ENCODE measurements at places on chromosomes 6 and 20.
A peak's percentile ranks its signal among the peaks of the same experiment; 100 is the strongest.

GRCh38 chr6:31665501-31666336 lies at the start of gene CSNK2B:
CSNK2B (plus strand) TSS chr6:31666080; CDS start chr6:31666832, 752 bp downstream.
- peak; percentile 99 for DNase-seq

GRCh38 chr6:79782792-79783580 lies 151.9 kb downstream of the SH3BGRL2 start:
- no peak for DNase-seq

GRCh38 chr6:42079941-42080464 lies 29.7 kb downstream of the TAF8 start:
- no peak for DNase-seq

- DNase-seq: peak; percentile 69
These were observed at the start of gene COMMD7 for GRCh38 chr20:32743237-32744112. COMMD7 (minus strand) TSS chr20:32743467; CDS start chr20:32743391, 76 bp downstream.

DNA sequence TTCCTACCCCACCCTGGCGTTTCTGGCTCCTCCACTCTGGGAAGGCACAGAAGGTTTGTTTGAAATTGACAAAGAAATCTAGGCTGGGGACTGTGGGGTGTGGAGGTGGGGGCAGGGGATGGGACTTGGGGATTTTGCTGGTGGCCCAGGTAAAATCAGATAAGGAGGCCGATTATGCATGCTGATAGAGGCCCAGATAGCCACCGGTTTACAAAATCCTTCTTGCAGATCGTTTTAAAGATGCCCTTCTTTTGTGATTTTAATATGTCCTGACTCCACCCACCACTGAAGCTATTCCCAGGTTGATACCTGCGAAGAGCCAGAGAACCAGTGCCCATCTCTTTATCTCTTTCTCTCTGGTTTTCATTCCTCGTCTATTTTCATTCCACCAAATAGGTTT lies 104.9 kb downstream of the TFAP2C start:
- no peak for DNase-seq

DNA sequence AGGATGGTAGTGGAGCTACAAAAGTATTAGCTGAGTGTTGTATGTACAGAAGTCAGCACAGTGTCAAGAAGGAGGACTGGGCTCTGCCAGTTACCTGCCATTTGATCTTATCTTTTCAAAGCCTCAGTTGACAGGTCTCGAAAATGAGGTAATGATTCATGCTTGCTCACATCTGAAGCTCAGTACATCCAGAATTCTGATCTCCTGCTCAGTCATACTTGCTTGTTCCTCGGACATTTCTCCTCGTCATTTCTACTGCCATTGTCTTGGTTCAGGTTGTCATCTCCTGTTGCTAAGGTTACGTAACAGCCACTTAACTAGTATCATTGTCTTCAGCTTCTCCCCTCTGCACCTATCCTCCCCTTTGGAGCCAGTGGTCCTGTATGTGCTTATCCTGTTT lies 89.5 kb downstream of the SLX4IP start:
- no peak for DNase-seq

DNA sequence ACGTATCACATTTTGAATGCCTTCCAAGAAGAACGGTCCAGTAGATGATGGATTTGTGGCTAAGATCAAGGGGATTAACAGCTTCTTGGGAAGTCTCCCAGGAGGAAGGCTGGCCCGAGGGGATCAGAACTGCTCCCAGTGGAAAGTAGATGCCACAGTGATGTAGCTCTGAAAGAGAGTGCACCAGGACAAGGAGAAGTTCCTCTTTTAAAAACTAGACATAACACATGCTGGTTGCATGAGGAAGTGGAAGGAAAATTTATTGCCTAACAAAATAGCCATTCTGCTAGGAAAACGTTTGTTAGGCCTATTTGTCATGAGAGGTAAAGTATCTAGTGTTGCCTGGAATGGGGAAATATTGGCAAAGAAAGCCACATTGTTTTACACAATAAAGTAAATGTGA lies 87.8 kb downstream of the CDH26 start:
- DNase-seq: no peak

DNA sequence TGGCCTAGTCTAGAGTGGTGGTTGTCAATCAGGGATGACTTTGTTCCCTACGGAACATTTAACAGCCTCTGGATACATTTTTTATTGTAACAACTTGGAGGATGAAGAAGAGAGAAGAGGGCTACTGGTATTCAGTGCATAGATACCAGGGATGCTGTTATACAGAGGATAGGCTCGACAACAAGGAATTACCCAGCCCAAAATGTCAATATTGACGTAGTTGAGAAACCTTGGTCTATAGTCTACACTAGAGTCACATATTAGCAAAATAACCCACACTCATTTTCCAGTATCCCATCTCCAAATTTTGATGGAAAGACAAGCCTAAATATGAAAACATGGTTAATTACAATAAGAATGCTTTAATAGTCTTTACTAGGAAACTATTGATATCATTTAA lies 195.1 kb downstream of the PKHD1 start:
- no peak for DNase-seq

DNA sequence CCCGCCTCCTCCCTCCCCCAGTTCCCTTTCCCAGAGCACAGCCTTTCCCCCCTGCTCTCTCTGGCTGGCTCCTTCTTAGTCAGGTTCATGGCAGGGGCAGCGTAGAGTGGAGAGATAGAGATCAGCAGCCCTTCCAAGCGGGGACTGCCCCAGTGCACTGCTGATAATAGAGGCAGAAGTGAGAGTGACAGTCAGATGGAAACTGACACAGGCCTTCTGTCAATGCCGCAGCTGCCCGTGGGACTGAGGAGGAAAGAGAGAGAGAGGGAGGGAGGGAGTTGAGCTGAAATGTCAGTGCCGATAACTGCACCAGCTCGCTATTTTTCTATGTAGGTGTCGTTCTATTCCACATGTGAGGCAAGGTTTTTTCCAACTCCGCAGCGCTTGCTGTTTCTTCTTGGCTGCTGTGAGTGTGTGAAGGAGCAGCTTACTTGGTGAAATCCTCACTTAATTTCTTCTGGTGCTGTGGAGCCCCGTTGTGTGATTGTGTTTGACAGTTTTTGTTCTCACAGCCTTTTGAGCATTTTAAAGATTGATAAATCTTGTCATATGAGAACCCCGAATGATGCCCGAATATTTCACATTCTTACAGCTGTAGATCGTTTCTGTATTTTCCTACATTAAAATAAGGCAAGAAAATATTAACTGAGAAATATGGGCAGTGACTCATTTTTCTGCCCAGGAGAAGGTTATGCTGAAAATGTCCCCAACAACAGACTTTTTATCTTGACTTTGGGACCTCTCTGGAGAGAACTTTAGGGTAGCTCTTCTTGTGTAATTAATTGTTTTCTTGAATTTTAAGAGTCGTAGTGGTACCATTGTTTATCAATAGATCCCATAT lies 386.4 kb upstream of the MMS22L start:
- DNase-seq: no peak

GRCh38 chr6:68235326-68235784 lies 399.7 kb upstream of the ADGRB3 start:
- DNase-seq: no peak

DNA sequence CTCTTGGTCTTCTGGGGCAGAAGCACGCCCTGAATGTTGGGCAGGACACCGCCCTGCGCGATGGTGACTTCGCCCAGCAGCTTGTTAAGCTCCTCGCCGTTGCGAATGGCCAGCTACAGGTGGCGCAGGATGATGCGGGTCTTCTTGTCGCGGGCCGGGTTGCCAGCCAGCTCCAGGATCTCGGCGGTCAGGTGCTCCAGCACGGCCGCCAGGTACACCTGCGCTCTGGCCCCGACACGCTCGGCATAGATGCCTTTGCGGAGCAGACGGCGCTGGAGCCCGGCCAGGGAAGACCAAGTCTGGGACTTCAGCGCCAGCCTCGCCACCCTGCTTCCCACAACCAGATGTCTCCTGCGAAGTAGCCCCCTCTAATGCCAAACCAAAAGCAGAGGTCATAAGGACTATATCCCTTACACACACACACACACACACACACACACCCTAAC lies 8.0 kb upstream of the SLC17A3 start:
- DNase-seq: peak; percentile 22

DNA sequence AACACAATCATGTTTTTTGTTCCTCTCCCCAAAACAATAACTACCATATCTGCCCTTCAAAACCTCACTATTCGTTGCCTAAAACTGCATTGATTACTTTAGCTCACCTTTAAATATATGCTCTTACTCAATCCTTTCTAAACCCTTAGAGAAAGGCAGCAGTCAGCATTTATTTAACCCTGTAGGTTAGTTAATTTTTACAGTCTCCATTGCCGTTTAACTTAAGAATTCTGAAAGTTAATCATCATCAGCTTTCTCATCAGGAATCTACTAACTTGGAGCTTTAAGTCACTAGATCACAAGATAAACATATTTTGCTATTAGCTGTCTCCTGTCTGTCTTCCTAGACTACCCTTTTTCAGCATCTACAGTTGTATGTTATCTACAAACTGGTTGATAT lies 991.9 kb downstream of the EPHA7 start:
- DNase-seq: no peak

DNA sequence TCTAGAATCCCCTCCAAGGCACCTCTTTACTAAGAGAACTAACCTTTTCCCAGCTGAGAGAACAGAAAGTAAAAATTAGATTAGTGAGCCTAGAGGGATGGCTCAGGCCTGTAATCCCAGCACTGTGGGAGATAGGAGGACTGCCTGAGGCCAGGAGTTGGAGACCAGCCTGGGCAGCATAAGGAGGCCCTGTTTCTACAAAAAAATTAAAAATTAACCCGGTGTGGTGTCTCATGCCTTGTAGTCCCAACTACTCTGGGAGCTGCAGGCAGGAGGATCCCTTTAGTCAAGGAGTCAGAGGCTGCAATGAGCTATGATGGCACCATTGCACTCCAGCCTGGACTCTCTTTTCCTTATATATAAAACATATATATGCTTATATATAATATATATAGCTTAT lies 5.5 kb upstream of the OOEP start:
- no peak for DNase-seq

DNA sequence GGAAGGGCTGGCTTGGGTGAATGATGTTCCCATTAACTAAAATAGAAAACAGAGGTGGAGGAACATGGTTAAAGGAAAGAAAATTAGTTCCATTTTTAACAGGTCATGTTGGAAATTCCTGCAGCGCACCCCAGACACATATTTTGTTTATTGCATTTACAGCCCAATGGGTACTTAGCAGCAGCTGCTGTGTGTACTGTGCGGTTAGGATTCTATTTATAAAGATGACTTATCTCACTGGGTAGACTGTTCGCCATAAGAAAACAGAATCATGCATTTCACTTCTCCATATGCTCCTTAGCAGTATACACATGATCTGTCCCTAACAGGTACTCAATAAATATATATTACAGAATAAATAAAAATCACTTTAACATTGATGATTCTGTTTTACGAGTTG lies 135.8 kb downstream of the SLC35F1 start:
- no peak for DNase-seq

GRCh38 chr6:16965689-16966088 lies 136.2 kb upstream of the STMND1 start:
- no peak for DNase-seq

- no peak for DNase-seq
These were observed 99.6 kb downstream of the MAP3K4 start for GRCh38 chr6:161091151-161091550.

GRCh38 chr6:137925141-137925698 lies 58.2 kb downstream of the TNFAIP3 start:
- DNase-seq: no peak

DNA sequence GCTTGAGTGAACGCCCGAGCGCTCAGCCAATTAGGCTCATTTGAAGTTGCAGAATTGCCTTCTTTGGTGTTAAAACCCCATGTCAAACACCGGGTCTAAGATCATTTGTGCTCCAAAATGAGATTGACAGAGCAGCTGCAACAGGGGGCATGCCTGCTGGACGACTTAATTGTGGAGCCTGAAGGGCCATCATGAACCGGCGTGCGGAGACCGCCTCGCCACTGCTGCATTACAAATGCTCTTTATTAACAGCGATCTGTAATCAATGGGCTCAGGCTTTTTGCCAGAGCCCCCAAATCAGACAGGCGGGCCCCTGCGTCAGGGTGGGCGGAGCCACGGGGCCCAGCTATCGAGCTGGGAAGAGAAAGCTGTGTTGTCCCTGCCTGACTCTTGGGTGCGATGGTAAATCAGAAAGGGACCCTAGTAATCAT lies 183.2 kb downstream of the SIM1 start:
- DNase-seq: no peak

GRCh38 chr20:48619126-48620101 lies 208.4 kb downstream of the PREX1 start:
- DNase-seq: no peak

GRCh38 chr20:5996765-5997164 lies 46.3 kb downstream of the MCM8 start:
- peak; percentile 5 for DNase-seq

- DNase-seq: no peak
These were observed 8.0 kb upstream of the UQCC2 start for GRCh38 chr6:33719326-33719987.

GRCh38 chr6:31687321-31687720 lies 6.5 kb upstream of the LY6G5C start:
- no peak for DNase-seq

GRCh38 chr20:50663095-50663821 lies 28.1 kb downstream of the RIPOR3 start:
- DNase-seq: no peak

- no peak for DNase-seq
These were observed 15.5 kb downstream of the CYP39A1 start for GRCh38 chr6:46637145-46637544.

GRCh38 chr6:33343953-33344611 lies 26.5 kb upstream of the ZBTB22 start:
- peak; percentile 44 for DNase-seq

DNA sequence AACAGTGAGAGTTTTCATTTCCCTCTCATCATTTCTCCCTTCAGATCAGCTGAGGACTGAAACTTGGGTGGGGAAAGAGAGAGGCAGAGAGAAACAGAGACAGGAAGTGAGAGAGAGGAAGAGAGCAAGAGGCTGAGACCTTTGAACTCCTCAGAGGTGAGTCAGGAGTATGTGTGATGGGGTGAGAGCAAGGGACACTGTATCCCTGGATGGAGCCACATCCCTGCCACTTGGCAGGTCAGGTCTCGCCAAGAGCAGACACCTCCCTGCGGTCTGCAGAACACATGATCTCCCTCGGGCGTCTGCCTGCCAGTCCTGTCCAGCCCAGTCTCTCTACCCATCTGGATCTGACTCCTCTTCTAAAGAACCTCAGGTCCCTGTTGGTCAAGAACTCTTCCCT lies 62.7 kb upstream of the SYNDIG1 start:
- no peak for DNase-seq

- no peak for DNase-seq
These were observed 51.7 kb downstream of the TMEM170B start for GRCh38 chr6:11589261-11589660.

DNA sequence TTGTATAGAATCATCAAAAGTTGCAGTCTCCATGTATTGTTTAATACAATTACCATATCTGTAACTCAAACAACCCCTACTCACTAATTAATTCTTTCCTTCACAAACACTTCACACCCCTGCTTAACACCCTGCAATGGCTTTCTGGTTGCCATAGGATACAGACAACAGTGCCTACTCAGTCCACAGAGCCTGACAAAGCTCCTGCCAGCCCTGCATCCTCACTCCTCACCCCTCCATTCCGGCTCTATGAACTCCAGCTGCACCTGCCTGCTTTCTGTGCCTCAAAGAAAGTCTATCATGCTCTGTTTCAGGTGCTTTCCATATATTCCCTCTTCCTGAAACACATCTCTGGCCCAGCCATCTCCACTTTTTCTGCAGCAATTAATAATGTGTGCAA lies 253.4 kb downstream of the HACE1 start:
- no peak for DNase-seq

- no peak for DNase-seq
These were observed 20.2 kb downstream of the RIPK1 start for GRCh38 chr6:3088446-3088845.

GRCh38 chr20:36219671-36220220 lies 16.5 kb upstream of the AAR2 start:
- no peak for DNase-seq

All from stimulated activated naive CD4-positive, alpha-beta T cell treated with Interleukin-2 at 50 U/mL for 16 hours (primary cell).